ENCODE measurements at places on chromosomes 7 and 10.

- no peak overlapping the region for H3K27ac ChIP-seq
- no peaks in the 10 kb centered on the region for H3K36me3 ChIP-seq
- no peaks in the 10 kb centered on the region for H3K4me1 ChIP-seq
- no peak for DNase-seq
Measured at GRCh38 chr10:15572531-15573045, 147.1 kb downstream of the ITGA8 start.

DNA sequence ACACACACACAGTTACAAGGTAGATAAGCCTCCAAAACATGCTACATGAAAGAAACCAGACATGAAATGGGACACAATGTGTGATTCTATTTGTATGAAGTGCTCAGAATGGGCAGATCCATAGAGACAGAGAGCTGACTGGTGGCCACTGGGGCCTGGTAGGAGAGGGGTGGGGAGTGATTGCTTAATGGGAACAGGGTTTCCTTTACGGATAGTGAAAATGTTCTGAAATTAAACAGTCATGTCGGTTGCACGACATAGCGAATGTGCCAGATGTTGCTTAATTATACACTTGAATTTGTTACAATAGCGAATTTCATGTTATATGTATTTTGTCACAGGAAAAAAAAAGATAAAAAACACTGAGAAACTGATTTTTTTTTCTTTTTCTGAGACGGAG is 122.3 kb downstream of the SPDYE5 start:
- H3K36me3 ChIP-seq = no peaks in the 10 kb centered on the region
- no peak overlapping the region for H3K4me3 ChIP-seq
- H3K27me3 ChIP-seq = no peaks in the 10 kb centered on the region
- peaks cover 8% of the 10 kb centered on the region for H3K4me1 ChIP-seq

DNA sequence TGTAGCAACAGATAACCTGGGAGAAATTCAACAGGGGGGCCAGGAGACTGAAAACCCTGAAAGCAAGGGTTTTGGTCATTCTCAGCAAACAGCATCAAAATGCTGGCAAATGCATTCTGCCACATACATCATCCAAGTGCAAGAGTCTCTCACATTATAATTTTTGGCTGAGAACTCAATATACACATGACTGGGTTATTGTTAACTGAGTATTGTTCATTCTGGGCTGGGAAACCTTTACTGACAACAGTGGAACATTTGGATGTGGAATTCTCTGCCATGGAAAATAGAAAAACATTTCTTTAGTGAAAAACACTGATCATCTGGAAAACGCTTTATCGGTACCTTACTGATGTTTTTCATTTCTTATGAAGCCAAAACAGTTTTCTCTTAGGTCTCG is 73.1 kb upstream of the MET start:
- H3K4me1 ChIP-seq = peaks cover 4% of the 10 kb centered on the region
- H3K36me3 ChIP-seq = no peaks in the 10 kb centered on the region
- no peak overlapping the region for H3K27ac ChIP-seq
- DNase-seq = peak; percentile 69

DNA sequence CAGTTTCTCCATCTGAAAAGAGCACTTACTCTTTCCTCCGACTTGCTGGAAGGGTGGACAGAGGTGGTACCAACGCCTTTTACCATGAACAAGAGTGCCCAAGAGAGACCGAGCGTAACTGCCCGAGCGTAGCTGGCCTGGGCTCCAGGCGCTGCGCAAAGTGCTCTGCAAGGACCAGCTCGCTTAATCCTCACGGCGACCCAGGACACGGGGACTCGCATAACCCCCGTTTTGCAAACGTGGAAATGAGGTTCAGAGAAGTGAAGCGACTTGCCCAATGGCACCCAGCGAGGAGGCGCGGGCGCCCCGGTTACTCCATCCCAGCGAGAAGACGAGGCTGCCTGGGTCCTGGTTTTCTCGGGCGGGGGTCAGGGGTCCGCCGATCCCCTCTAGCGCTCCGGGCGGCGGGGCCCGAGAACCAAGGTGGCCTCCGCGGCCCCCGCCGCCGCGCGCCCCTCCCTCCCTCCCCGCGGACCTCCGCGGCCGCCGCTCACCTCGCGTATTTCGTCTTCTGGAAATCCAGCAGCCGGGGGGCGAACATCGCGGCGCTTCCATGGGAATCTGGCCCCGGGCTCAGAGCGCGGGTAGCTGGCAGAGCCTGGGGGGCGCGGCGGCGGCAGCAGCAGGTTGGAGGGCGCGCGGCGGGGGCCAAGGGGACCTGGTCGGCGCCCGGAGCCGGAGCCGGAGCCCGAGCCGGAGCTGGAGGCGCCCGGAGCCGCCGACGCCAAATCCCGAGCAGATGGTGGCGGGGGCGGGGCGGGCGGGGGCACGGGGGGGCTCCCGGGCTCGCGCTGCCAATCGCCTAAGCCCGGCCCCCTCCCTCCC is at the start of gene MMD2:
MMD2 (minus strand) TSS at position 711 of the 825 bp plus-strand sequence; CDS start at position 541, 170 bp downstream.
- no peaks in the 10 kb centered on the region for H3K36me3 ChIP-seq
- peaks cover 13% of the 10 kb centered on the region for H3K27me3 ChIP-seq
- DNase-seq = no peak
- H3K4me3 ChIP-seq = no peak within 1 kb of the TSS
- no peak within 1 kb of the TSS for H3K27ac ChIP-seq

GRCh38 chr10:124037784-124038183 is 55.6 kb downstream of the CHST15 start:
- H3K27me3 ChIP-seq = no peaks in the 10 kb centered on the region
- no peaks in the 10 kb centered on the region for H3K36me3 ChIP-seq
- H3K27ac ChIP-seq = no peak overlapping the region
- peaks cover 4% of the 10 kb centered on the region for H3K4me1 ChIP-seq
- no peak for DNase-seq

- no peak overlapping the region for H3K4me3 ChIP-seq
- no peaks in the 10 kb centered on the region for H3K36me3 ChIP-seq
- no peak for DNase-seq
- H3K27ac ChIP-seq = no peak overlapping the region
- H3K4me1 ChIP-seq = peaks cover 17% of the 10 kb centered on the region
- peaks cover 71% of the 10 kb centered on the region for H3K27me3 ChIP-seq
Measured at GRCh38 chr10:111077479-111077784, 603 bp downstream of the ADRA2A start.

GRCh38 chr7:39392151-39392550 is 174.1 kb upstream of the YAE1 start:
- no peak overlapping the region for H3K4me3 ChIP-seq
- no peaks in the 10 kb centered on the region for H3K4me1 ChIP-seq
- H3K36me3 ChIP-seq = no peaks in the 10 kb centered on the region
- H3K27me3 ChIP-seq = no peaks in the 10 kb centered on the region
- no peak for DNase-seq
- H3K27ac ChIP-seq = no peak overlapping the region

DNA sequence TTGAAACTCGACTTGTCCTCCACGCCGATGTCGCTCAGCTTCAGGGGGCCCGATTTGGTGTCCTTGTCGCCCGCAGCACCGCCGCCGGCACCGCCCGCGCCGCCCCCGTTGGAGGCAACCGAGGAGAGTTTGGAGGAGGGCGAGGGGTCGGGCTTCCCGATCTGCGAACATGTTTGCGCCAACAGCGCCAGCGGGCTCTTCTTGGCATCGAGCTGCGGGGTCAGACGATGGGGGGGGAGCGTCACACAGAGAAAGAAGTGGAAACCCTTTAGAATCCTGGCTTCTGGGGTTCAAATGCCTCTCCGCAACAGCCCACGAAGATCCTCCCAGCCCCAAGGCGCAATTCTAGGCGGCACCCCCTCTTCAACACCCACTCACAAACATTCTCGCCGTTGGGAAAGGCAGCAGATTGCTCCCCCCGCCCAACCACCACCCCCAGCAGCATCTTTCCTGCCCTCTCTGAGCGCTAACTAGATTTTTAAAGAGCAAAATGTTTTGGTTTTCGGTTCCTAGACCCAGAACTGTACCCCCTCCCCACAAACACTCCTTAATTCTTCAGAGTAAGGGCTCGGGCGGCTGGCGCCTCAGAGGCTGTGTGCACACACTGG is 1.3 kb downstream of the ZNF503 start:
- peak; percentile 41 for DNase-seq
- peaks cover 40% of the 10 kb centered on the region for H3K4me1 ChIP-seq

- DNase-seq = no peak
- no peaks in the 10 kb centered on the region for H3K4me1 ChIP-seq
- H3K4me3 ChIP-seq = no peak overlapping the region
- H3K27me3 ChIP-seq = no peaks in the 10 kb centered on the region
- no peaks in the 10 kb centered on the region for H3K36me3 ChIP-seq
Measured at GRCh38 chr7:151616443-151617213, 96.9 kb upstream of the RHEB start.

- DNase-seq = no peak
- no peaks in the 10 kb centered on the region for H3K4me1 ChIP-seq
- H3K27me3 ChIP-seq = no peaks in the 10 kb centered on the region
- no peak overlapping the region for H3K27ac ChIP-seq
- H3K36me3 ChIP-seq = no peaks in the 10 kb centered on the region
- no peak overlapping the region for H3K4me3 ChIP-seq
Measured at GRCh38 chr7:92671505-92672169, 81.4 kb upstream of the FAM133B start.

DNA sequence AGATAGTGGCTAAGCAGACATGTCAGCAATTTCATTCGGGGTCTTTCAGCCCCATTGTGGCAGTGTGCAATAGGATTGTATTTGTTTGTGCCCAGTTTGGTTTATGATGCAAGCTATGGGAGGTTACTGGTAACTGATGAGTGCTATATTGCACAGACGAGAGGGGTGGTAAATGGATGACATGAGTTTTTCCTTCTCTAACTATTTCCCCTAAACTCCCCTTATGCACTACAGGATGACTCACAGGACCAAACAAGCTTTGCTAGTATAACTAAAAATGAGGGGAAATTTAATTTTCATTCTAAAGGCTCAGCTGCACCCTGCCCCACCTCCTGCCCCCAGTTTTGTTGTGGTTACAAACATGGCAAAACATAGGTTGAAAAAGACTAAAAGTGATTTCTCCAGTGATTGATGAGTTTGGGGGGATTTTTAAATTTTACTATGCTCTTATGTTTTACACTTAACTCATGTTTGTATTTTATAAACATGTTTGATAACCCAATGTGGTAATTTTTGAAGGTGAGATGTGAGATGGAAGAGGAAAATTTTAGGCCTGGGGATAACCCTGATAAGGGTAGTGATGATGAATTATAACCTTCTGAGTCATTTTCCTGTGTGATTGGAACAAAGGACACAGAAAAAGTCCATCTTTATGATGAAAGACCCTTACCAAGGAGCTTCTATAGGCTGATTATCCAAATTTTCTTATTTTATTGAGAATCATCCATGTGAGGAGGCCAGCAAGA is 60.8 kb upstream of the NAMPT start:
- H3K4me1 ChIP-seq = peaks cover 25% of the 10 kb centered on the region
- no peak overlapping the region for H3K4me3 ChIP-seq
- no peaks in the 10 kb centered on the region for H3K36me3 ChIP-seq
- peak overlapping the region; percentile 84 for H3K27ac ChIP-seq
- H3K27me3 ChIP-seq = no peaks in the 10 kb centered on the region

- no peak overlapping the region for H3K4me3 ChIP-seq
- no peaks in the 10 kb centered on the region for H3K27me3 ChIP-seq
- DNase-seq = no peak
- H3K36me3 ChIP-seq = no peaks in the 10 kb centered on the region
- H3K27ac ChIP-seq = no peak overlapping the region
Measured at GRCh38 chr7:100152404-100152803, 3.7 kb downstream of the LAMTOR4 start.

- H3K27me3 ChIP-seq = no peaks in the 10 kb centered on the region
- DNase-seq = no peak
- H3K27ac ChIP-seq = no peak overlapping the region
- no peaks in the 10 kb centered on the region for H3K4me1 ChIP-seq
- no peak overlapping the region for H3K4me3 ChIP-seq
Measured at GRCh38 chr10:120770496-120770895, 80.7 kb upstream of the WDR11 start.

- H3K4me3 ChIP-seq = no peak overlapping the region
- H3K27ac ChIP-seq = no peak overlapping the region
- no peaks in the 10 kb centered on the region for H3K27me3 ChIP-seq
- H3K36me3 ChIP-seq = no peaks in the 10 kb centered on the region
- no peak for DNase-seq
- H3K4me1 ChIP-seq = no peaks in the 10 kb centered on the region
Measured at GRCh38 chr10:128191847-128192246, 65.6 kb upstream of the MKI67 start.

DNA sequence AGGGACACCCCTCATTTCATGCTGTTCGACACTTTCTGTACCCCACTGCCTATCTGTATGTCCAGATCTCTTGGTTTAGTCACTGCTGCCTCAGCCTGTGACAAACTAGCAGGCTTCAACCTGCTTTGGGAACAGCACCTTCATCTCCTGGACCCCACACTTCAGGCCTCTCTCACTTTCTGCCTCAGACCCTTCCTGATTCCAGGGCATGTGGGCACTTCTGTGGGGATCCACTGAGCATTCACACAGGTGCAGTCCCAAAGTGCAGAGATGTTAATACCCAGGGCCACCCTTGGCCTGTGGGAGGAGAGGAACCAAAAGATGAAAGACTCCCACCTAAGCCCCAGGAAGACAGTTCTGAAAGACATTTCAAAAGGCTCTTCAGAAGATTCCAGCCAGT is 29.4 kb upstream of the C10orf71 start:
- no peak for DNase-seq
- no peaks in the 10 kb centered on the region for H3K27me3 ChIP-seq
- H3K4me1 ChIP-seq = no peaks in the 10 kb centered on the region
- no peaks in the 10 kb centered on the region for H3K36me3 ChIP-seq
- no peak overlapping the region for H3K27ac ChIP-seq

DNA sequence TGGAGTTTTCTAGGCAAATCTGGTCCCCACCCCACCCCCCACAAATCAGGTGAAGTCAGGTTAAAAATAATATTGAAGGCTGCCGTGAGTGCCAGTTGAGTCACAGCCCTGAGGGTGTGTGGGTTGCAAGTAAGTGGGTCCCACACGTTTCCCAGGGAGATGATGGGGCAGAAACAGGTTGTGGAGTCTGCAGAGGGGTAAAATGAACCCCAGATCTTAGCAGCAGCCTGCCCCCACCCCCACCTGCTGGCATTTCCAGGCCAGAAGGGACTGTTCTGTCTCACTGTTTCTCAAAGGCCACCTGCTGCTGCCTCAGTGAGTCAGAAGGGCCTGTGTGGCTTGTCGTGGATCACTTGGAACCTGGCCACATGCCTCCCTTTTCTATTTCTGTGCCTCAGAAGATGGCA is 59.8 kb upstream of the SMNDC1 start:
- peaks cover 2% of the 10 kb centered on the region for H3K4me1 ChIP-seq
- no peak for DNase-seq
- H3K27me3 ChIP-seq = no peaks in the 10 kb centered on the region
- H3K4me3 ChIP-seq = no peak overlapping the region
- no peak overlapping the region for H3K27ac ChIP-seq

GRCh38 chr10:110067960-110068770 is 60.4 kb downstream of the ADD3 start:
- no peak overlapping the region for H3K4me3 ChIP-seq
- no peak for DNase-seq
- H3K27ac ChIP-seq = no peak overlapping the region

- no peaks in the 10 kb centered on the region for H3K27me3 ChIP-seq
- H3K4me3 ChIP-seq = no peak overlapping the region
- no peaks in the 10 kb centered on the region for H3K36me3 ChIP-seq
- no peak overlapping the region for H3K27ac ChIP-seq
Measured at GRCh38 chr7:124354201-124354600, 321.3 kb upstream of the TMEM229A start.

- no peak for DNase-seq
- H3K27me3 ChIP-seq = no peaks in the 10 kb centered on the region
- H3K27ac ChIP-seq = no peak overlapping the region
- no peaks in the 10 kb centered on the region for H3K36me3 ChIP-seq
- H3K4me1 ChIP-seq = peaks cover 12% of the 10 kb centered on the region
- no peak overlapping the region for H3K4me3 ChIP-seq
Measured at GRCh38 chr10:113922787-113923570, 68.5 kb downstream of the NHLRC2 start.
